A549 treated with dexamethasone at 1 μM for 4 hours (cell line): ENCODE measurements at places on chromosomes 12 and 14. TPM values are rescaled to one million over a fixed set of nuclear protein-coding genes. Genes with fewer than 3 reads are reported as not detected.

SERPINA10 gene
- 0.04 TPM in 1 of 5 replicates, not detected in the others for total RNA-seq

NYNRIN gene
- total RNA-seq, result 0.30 to 0.58 TPM (median 0.49 TPM) in 5 replicates

RIMBP2 gene
- total RNA-seq, result 0.06 to 0.09 TPM (median 0.07 TPM) in 4 of 5 replicates, not detected in the other

FAIM2 gene
- total RNA-seq, result not detected in 5 replicates

ART4 gene
- total RNA-seq, result 0.15 TPM in 1 of 5 replicates, not detected in the others

RFX4 gene
- total RNA-seq, result 0.02 to 0.07 TPM (median 0.04 TPM) in 4 of 5 replicates, not detected in the other

GARIN6 gene
- not detected in 5 replicates for total RNA-seq

PRR4 gene
- total RNA-seq, result 1.1 to 3.9 TPM (median 3.0 TPM) in 5 replicates

PPM1H gene
- total RNA-seq, result 9.1 to 9.8 TPM (median 9.6 TPM) in 5 replicates

OAS3 gene
- 18.5 to 27.2 TPM (median 26.1 TPM) in 5 replicates for total RNA-seq

CEP290 gene
- 5.7 to 8.6 TPM (median 6.6 TPM) in 5 replicates for total RNA-seq

PCNX1 gene
- 12.7 to 25.8 TPM (median 22.6 TPM) in 5 replicates for total RNA-seq

SMCO2 gene
- total RNA-seq, result 0.11 to 0.24 TPM in 2 of 5 replicates, not detected in the others

PRDM4 gene
- total RNA-seq, result 17.8 to 22.1 TPM (median 21.1 TPM) in 5 replicates

TAS2R30 gene
- total RNA-seq, result not detected in 5 replicates

GLIPR1L1 gene
- not detected in 5 replicates for total RNA-seq

KCNH5 gene
- 0.01 to 0.06 TPM in 2 of 5 replicates, not detected in the others for total RNA-seq

RNASE4 gene
- 5.4 to 9.5 TPM (median 8.4 TPM) in 5 replicates for total RNA-seq

OTX2 gene
- total RNA-seq, result not detected in 5 replicates

SLC10A1 gene
- total RNA-seq, result 0.06 TPM in 1 of 5 replicates, not detected in the others

CCDC38 gene
- total RNA-seq, result 0.06 to 0.15 TPM (median 0.10 TPM) in 5 replicates

ZFC3H1 gene
- total RNA-seq, result 11.4 to 18.1 TPM (median 14.7 TPM) in 5 replicates

ASB2 gene
- total RNA-seq, result 0.32 to 0.76 TPM (median 0.38 TPM) in 5 replicates

CDK2 gene
- 47.2 to 60.1 TPM (median 52.4 TPM) in 5 replicates for total RNA-seq

IL22 gene
- total RNA-seq, result not detected in 5 replicates

TAS2R9 gene
- not detected in 5 replicates for total RNA-seq

ANKS1B gene
- total RNA-seq, result 0.20 to 0.52 TPM (median 0.51 TPM) in 5 replicates

OS9 gene
- total RNA-seq, result 114 to 122 TPM (median 117 TPM) in 5 replicates

RHOJ gene
- not detected in 5 replicates for total RNA-seq

HOXC12 gene
- 0.02 to 0.05 TPM (median 0.03 TPM) in 3 of 5 replicates, not detected in the others for total RNA-seq

BEST3 gene
- total RNA-seq, result 0.86 to 1.9 TPM (median 1.2 TPM) in 5 replicates

SLC38A2 gene
- 81.5 to 172 TPM (median 144 TPM) in 5 replicates for total RNA-seq

CRACR2A gene
- total RNA-seq, result 1.1 to 1.7 TPM (median 1.3 TPM) in 5 replicates

LRRC10 gene
- not detected in 5 replicates for total RNA-seq

RERG gene
- total RNA-seq, result 0.17 to 0.31 TPM (median 0.27 TPM) in 5 replicates

LRTM2 gene
- 0.05 to 0.15 TPM (median 0.06 TPM) in 3 of 5 replicates, not detected in the others for total RNA-seq

SLC22A17 gene
- total RNA-seq, result 5.2 to 8.3 TPM (median 6.2 TPM) in 5 replicates

GXYLT1 gene
- total RNA-seq, result 11.3 to 16.3 TPM (median 14.4 TPM) in 5 replicates

TSPAN8 gene
- 0.11 to 0.22 TPM (median 0.16 TPM) in 3 of 5 replicates, not detected in the others for total RNA-seq

ASIC1 gene
- total RNA-seq, result 4.2 to 6.0 TPM (median 5.9 TPM) in 5 replicates

GPR137C gene
- total RNA-seq, result 0.06 to 0.08 TPM (median 0.07 TPM) in 5 replicates

SLC7A7 gene
- 19.4 to 25.6 TPM (median 23.4 TPM) in 5 replicates for total RNA-seq

LBHD2 gene
- 0.12 to 0.22 TPM (median 0.20 TPM) in 3 of 5 replicates, not detected in the others for total RNA-seq

CFAP73 gene
- 0.09 to 0.14 TPM (median 0.11 TPM) in 3 of 5 replicates, not detected in the others for total RNA-seq
